Endothelial cell (in vitro differentiated cells): ENCODE measurements at places on chromosomes 12 and 14. TPM values are rescaled to one million over a fixed set of nuclear protein-coding genes. Genes with fewer than 3 reads are reported as not detected.

The ZC3H10 gene
- total RNA-seq = 10.4 TPM

The SLC17A8 gene
- total RNA-seq = not detected

The TESPA1 gene
- 0.95 TPM for total RNA-seq

The AQP2 gene
- total RNA-seq = 0.05 TPM

The TAS2R9 gene
- not detected for total RNA-seq

The KRT71 gene
- total RNA-seq = not detected

The ADAM21 gene
- not detected for total RNA-seq

- DNase-seq = no peak
Observed at GRCh38 chr14:95649230-95649629, 37.0 kb upstream of the TCL1B start.

GRCh38 chr14:93042968-93043940, 72.5 kb downstream of the ITPK1 start:
- no peak for DNase-seq

DNA sequence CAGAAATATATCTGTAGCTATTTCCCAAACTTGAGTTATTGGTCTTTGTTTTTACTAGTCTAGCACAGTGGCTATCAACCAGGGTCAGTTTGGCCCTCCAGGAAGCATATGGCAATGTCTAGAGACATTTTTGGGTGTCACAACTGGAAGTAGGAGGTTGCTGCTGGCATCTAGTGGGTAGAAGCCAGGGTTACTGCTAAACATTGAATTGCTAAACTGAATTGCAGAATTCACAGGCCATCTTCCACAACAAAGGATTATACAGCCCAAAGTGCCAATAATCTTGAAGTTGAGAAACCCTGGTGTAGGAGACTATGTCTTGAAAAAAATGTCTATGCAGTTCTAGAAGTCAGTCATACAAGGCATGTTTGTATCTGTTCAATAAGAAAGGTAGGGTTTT, 27.7 kb downstream of the ARHGAP5 start:
- no peak for DNase-seq

GRCh38 chr12:107519906-107520859, 165.4 kb upstream of the PWP1 start:
- no peak for DNase-seq

DNA sequence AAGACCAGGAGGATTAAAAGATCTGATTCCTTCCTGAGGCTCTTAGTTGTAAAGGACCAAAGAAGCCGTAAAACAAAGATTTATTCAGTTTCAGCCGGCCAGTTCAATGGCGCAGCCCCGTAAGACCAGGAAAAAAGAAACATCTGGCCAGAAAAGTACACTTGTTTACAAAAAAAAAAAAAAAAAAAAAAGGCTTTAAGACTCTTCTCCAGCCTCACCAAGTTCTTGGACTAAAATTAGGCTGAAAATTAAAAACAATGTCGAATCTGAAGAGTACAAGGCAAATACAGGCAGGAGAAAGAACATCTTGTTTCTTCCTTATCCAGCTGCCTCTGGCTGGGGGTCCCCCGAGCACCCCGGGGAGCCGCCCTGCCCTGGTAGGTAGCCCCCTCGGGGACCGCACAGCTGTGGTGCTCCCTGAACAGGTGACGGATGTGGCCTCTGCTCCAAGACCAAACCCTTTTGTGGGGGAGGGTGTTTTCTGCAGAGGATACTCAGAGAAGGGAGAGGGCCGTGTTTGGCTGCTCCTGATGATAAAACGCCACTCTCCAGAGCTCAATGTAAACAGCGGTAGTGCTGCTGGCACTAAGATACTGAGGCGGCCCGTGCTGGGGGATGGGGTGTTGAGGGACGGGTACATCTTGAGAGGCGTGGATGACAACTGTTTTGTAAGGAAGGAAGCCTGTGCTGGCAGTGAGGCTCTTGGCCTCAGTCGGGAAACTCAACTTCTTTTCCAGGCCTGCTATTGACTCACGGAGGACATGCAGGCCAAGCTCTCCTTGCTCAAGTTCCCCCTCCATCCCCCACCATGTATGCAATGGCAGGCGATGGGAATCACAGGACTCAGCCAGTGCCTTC, 201.0 kb upstream of the DIO3 start:
- no peak for DNase-seq

DNA sequence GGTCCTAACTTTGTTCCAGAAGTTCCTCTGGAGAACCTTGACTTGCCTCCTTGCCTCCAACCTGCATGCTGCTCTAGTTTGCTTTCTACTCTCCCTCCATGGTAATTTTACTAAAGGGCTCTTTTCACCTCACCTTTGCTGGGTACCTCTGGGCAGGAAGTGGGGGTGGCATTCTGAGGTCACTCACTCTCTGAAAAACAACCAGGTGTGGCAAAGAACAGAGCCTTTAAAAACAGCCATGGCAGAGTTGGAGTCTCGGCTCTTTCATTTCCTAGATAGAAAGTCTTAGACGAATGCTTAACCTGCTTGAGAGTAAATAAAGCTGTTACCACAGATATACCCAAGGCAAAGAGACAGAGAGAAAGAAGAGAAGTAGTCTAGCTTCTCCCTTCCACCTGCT, 827.9 kb downstream of the BCL11B start:
- DNase-seq = no peak

GRCh38 chr14:89922031-89922907, 32.3 kb downstream of the EFCAB11 start:
- no peak for DNase-seq

GRCh38 chr12:29317556-29318363, 63.2 kb downstream of the ERGIC2 start:
- DNase-seq = peak; percentile 19

DNA sequence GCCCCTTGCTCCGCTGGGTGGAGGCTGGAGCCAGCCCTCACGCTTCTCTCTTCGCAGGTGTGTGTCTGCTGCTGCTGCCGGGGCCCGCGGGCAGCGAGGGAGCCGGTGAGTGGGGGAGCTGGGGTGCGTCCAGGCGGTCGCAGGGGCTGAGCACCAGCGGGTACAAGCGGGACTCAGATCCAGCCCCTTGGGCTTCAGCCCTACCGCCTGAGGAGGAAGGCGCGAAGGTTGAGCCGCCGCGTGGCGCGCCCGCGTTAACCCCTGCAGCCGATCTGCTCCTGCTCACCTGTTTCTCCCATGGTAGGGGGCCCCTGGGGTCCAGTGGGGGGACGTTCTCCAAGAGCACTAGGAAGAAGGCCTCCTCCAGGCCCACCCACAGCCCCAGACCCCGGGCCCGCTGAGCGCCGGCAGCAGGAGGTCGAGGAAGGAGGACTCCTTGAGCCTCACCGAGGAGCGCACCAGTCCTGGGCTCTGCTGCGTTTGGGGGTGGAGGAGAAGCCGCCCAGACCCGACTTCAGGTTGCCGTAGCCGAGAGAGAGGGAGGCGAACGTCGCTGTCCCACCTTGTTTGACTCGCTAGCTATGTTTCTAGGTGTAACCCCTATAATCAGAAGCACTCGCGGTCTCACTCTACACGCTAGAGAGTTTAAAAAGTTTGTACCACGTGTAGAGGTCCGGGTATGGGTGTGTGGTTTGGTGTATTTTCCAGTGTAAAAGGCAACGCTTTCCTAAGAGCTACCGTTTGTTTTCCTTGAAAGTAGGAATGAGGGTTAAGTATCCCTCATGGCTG, 834 bp downstream of the COCH start:
- DNase-seq = peak; percentile 21
